ENCODE measurements at places on chromosomes 1 and 21.

- no peak for DNase-seq
Observed at GRCh38 chr1:100626397-100626796, 88.5 kb downstream of the GPR88 start.

DNA sequence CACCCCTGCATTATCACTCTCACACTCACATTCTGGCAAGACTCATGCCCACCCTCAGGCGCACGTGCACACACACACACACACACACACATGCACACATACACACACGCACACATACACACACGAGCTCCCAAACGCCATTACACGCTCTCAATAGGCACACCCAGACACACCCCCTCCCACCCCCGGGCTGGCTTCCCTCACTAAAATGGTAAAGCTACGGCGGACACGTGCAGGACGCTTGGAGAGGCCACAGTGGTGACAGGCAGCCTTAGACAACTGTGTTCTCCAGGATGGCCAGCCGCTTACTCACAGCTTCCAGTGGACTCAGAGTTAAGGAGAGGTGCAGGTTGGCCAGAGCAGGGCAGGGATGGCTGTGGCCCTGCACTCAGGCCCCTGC lies 10.1 kb downstream of the MATN1 start:
- DNase-seq: no peak

- no peak for DNase-seq
Observed at GRCh38 chr21:34352556-34352955, 11.2 kb upstream of the KCNE2 start.

GRCh38 chr1:98842241-98842640 lies 162.4 kb downstream of the PLPPR5 start:
- DNase-seq: no peak

- no peak for DNase-seq
Observed at GRCh38 chr1:9626201-9626608, 25.3 kb upstream of the PIK3CD start.

GRCh38 chr1:44460107-44460882 lies 55.2 kb downstream of the RNF220 start:
- no peak for DNase-seq

GRCh38 chr1:178659789-178660208 lies 65.2 kb upstream of the RALGPS2 start:
- no peak for DNase-seq

DNA sequence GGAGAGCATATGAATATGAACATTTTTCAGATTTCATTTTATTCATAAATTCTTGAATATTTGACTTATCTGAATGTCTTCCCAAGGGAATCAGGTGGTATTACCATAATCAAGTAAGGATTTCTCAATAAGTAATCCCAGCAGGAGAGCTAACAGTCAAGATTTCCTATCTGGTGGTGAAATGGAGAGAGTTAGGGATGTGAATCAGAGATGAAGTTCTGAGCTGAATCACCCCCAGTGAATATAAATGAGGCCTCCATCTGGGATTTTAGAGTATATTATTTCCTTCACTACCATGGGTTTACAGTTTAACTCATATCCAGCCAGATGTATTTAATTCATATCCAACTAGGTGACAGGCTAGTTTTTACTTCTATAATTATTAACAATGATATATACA lies 61.5 kb upstream of the RGS2 start:
- peak; percentile 25 for DNase-seq

GRCh38 chr1:234649432-234650081 lies 39.6 kb upstream of the IRF2BP2 start:
- DNase-seq: peak; percentile 19

GRCh38 chr21:35223480-35224156 lies 174.5 kb upstream of the RUNX1 start:
- no peak for DNase-seq

DNA sequence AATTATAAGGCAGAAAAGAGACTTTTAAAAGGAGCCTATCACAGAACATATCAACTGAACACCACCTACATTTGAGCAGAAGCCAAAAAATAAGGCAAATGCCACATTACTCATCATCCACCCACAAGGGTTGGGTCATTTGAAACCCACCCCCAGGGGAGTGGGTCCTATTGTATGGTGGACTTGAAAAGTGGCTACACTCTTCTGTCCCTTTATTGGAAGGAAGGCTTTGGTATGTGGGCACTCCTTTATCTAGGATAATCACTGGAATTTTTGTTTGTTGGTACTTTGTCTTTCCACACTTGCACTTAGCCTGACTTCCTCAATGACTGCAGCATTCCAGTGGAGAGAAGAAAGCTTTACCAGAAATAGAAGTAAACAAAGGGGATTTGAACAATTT lies 157.2 kb upstream of the COL11A1 start:
- DNase-seq: no peak

GRCh38 chr21:17427831-17428483 lies 84.9 kb upstream of the CXADR start:
- no peak for DNase-seq

DNA sequence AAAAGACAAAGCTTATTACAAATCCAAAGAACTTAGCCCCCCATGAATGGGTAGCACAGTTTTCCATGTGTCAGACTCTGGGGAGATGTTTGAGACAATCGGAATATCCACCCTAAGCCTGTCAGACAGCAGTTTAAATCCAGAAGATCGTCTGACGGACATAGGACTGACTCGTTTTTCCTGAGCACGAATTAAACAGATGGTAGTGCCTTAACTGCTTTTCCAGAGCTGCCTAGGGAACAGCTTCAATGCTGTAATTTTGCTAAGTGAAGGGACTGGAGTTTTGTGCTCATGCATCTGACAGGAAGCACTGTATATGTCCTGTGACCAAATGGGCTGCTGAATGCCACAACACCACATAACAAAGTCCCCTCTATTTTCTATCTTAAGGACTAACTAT lies 48.6 kb downstream of the PCNX2 start:
- DNase-seq: no peak

DNA sequence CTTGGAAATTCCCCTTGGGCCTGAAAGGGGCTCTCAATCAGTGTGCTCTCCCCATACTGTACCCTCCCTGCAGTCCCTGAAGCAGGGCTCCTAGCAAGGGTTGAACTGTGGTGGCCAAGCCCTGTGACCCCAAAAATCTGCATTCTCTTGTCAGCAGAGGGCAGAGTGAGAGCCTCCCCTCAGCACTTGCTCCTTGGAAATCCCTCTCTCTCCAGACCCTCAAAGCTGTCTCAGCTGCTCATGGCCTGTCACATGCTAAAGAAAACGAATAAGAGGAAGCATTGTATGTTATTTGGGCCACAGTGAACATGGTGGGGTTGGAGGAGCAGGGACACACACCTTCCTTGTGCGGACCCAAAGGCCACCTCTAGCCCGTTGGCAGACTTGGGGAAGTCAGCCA lies 47.2 kb upstream of the SYNC start:
- DNase-seq: no peak

DNA sequence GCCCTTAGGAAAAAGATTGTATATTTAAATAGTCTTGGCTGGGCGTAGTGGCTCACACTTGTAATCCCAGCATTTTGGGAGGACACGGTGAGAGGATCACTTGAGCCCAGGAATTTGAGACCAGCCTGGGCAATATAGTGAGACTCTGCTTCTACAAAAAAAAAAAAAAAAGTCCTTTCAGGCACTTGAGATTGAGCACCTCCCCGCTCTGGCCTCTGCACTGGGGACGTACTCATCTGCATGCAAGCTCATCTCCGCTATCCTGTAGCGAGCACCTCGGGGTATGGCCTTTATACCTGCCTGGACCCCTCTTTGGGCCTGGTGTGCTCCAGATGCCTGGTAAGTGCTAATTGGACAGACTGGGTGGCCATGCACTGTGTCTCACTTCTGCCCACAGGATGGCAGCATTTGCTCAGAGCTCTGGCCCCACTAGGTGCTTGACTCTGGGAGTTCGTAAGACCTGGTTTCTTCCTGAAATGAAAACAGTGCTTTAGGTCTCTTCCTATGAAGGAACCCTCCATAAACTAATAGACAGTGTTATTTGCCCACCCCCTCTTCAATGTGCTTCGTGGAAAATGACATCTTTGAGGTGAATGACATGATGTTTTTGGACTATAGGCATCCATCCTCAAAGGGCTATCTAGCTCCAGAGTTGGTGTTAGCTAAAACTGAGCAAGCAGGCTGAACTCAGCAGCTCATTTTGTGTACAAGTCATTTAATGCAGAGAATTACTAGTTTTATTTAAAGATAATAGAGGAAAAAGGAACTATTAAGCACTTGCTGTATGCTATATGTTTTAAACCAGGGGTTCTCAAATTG lies 61.7 kb upstream of the ADAR start:
- DNase-seq: peak; percentile 83

- DNase-seq: no peak
Observed at GRCh38 chr1:27660300-27660835, 11.6 kb downstream of the IFI6 start.

DNA sequence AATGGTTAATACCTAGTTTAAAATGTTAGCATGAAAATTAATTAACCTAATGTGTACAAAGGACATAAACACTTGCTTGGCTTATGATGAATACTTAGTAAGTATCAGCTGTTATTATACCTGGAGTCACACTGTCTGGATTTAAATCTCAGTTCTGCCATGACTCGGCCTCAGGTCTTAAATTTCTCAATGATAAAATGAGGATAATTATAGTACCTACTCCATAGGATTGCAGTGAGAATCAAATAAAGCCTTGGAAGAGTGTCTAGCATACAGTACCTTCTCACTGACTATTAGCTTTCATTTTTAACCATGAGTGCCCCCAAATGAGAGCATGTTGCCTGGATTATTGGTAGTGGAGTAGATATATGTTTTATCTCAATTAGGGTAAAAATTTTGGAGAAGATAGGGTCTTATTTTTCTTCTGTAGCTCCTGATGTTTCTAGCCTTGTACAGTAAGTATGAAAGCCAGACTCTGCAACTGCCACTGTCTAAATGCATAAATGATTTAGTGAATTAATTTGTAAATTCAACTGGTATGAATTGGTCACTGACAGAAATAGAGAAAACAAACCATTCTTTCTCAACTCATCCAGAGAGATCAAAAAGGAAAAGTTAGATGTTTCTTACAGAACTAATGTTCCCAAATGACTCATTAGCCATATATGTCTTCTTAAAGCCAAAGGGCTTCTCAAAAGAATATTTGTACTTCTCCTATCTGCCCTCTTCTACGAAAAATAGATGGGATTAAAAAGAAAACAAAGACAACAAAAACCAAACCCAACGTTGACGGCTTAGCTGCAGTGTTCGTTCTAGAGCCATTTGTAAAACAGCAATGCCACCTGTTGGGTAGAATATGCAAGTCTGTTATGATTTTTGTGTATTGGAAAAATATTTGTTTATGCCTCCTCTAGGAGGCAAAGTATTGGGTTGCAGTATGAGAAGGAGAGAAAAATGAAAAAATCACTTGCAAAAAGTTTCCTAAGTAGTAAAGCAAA lies 53.8 kb upstream of the MROH9 start:
- peak; percentile 9 for DNase-seq

DNA sequence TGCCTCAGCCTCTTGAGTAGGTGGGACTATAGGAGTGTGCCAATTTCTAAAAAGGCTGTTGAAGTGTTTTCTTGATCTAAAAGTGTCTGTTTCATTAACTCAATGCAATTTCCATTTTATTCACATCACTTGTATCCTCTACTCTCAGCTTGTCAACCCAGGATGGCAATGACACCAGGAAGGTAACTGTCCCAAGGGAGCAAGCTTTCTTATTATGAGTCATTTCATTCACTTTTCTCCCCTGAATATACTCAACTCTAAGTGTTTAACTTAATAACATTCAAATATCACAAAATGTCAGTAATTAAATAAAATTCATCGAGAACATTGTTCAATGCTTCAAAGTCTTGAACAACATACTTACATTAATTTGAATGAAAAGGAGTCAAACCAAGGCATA lies 22.9 kb upstream of the GFI1 start:
- no peak for DNase-seq

DNA sequence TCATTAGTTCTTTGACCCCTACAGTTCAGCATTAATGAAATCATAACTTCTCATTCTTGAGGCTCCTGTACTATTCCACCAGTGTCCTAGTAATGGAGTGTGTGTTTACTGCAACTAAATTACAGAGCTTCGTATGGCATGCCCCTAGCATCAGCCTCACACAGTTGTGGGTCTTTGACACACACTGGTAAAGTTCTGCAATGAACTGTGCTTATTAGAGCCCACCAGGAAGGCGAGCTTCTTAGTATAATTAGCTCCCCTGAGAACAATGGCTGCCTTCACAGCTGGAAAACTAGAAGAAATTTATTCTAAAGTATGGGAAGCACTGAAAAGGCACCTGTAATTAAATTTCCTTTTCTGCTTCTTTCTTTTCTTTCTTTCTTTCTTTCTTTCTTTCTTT lies 251.1 kb upstream of the RGS18 start:
- DNase-seq: no peak

GRCh38 chr1:71041806-71042205 lies 5.8 kb downstream of the PTGER3 start:
- no peak for DNase-seq

DNA sequence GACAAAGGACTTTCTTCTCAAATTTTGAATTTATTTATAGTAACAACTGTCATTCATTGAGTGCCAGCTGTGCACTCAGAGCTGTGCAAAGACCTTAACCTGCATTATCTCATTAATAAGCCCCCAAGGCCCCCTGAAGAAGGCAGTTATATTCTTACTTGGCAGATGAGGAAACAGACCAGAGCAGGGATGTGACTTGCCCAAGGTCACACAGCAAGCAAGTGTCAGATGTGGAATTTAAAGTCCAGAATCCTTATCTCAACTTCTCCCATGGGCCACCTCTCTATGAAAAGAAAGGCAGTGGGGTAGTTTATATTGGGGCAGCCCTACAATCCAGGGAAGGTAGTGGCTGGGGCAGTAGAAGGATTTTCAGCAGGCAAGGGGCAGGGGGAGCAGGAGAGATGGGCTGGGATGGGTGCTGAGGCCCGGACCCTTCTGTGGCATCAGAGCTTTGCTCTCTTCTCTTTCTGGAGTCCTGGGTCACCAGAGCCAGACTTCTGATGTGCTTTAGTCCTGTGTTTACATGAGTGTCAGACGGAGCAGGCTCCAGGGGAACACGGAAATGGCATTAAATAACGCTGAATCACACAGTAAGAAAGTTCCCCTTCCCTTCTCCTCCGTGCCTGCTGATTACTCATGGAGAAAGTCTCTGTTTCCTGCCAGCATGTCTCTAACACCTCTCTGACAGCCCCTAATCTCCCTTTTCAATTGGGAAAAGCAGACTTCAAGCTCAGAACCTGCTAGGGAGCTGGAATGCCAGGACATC lies 39.5 kb downstream of the EPHB2 start:
- DNase-seq: peak; percentile 97

- no peak for DNase-seq
Observed at GRCh38 chr1:185694081-185694480, 40.1 kb upstream of the HMCN1 start.

GRCh38 chr1:53603431-53603830 lies 135.5 kb downstream of the GLIS1 start:
- DNase-seq: no peak

Data from Daoy (cell line).